CD4-positive, alpha-beta T cell treated with Interleukin-21 for 1 hour (primary cell): ENCODE measurements at places on chromosomes 2 and 18.

DNA sequence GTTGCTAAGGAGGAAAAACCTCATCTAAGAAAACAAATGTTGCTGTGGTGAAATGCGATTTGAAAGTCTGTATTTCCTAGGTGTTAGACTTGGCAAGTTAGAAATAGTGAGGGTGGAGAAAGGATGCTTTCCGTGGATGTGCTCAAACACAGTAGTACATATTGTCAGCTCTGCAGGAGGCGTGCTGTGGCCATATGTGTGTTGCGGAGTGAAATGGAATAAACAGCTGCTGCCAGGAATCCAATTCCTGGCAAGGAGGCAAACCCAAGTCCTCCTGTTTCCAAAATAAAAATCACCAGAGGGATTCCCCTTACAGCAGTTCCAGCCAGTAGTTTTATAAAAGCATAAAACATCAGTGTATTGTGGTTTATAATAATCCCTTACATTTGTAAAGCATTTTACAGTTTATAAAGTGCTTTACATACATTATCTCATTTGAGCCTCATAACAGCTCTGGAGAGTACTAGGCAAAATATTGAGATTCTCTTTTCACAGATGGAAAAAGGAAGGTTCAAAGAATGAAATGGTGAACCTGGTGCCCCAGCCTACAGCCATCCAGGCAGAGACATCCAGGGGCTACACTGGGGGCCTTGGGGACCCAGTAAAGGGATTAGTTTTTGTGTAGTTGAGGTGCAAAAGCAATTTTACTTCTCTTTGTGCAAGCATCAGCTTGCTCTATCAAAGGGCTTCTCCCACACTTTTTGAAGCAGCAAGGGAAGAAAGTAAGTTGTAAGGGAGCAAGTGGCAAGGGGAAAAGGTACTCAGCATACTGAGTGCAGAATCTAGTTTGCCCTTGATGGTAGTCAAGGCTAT lies 206.0 kb downstream of the AGPS start:
- no peak for DNase-seq

DNA sequence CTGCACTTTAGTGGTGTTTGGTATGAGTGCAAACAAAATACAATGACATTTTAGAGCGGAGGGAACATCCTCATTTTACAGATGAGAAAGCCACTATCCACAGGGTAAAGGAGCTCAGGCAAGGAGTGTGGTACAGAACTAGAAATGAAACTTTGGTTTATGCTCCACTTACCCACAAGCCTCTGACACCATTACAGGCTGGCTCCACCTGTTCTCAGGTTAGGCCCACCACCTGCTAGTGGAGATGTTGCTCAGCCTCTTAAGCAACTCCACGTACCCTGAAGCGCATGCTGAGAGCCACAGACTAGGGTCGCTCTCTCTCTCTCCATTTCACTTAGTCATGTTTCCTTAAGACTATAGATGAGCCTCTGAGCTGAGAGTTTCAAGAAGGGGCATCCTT lies 130.0 kb downstream of the MBD2 start:
- DNase-seq, result no peak

DNA sequence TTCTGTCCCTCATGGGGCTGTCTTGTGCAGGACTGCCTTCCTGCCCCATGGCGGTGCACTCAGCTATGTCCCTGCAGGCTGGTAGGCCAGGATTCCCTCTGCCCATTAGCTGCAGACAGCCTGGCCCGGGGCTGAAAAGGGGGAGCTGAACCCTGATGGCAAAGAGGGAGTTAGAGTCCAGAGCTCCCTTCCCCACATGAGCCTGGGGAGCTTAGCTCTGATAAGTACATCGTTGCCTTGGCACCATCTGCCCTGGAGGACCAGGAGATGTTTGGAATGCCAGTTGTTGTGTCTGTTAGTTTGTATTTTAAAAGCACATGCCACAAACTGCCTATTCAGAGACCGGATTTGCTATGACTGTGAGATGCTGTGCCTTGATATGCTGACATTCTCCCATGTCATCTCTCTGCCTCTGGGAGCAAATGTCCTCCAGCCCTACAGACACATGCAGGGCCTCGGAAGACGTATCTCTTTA lies 65.1 kb upstream of the AFF3 start:
- no peak for DNase-seq

DNA sequence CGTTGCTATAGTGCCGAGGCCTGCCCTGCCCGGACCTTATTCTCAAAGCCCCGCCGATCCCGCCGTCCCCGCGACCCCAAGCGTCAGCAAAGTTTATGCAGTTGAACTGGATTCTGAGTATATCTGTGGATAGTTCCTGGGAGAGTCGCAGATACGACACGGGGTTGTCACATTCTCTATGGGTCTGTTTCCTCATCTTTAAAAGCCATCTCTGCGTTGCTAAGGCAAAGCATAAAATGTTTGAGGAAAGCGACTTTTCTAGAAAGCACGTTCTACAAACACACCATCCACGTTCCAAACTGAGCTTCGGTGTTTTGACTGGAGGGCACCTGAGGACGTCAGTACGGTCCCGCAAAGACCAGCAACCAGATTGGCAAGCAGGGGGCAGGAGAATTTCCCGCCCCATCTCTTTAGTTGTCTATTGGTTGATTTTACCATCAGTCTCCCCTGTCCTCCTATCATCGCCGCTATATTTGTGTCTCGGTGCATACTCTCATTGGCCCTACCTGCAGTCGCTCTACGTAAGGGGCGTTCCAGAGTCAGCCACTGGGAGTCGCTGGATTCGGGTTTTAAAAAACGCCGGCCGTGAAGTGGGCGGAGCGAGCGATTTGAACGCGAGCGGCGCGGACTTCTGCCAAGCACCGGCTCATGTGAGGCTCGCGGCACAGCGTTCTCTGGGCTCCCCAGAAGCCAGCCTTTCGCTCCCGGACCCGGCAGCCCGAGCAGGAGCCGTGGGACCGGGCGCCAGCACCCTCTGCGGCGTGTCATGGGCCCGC lies at the start of gene CENPA:
TSS of gene CENPA (plus strand) at position 626 of the 776 bp plus-strand sequence. CDS start at position 767, 141 bp downstream.
- peak; percentile 98 for DNase-seq

DNA sequence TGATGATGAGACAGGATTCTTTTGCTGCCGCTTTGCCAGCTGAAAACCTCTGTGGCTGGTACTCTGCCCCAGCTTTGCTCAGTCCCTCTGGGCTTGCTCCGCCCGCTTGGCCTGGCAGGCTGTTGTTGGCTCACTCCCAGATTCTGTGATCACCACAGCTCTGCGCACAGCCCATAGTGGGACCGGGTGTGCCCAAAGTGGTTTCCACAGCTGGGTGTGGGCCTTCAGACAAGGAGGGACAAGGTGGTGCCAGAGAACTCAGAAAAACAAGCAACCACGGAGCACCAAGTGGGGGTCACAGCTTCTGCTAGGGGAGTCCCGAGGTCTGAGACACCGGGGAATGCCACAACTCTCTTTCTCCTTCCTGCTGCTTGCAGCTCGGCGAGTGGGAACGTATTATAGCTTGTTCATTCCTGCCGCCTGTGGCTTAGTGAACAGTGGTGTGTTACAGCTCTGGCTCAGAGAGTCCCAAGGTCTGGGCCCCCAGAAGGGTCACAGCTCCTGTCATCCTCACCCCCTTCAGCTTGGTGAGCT lies 9.2 kb upstream of the KYNU start:
- peak; percentile 29 for DNase-seq

DNA sequence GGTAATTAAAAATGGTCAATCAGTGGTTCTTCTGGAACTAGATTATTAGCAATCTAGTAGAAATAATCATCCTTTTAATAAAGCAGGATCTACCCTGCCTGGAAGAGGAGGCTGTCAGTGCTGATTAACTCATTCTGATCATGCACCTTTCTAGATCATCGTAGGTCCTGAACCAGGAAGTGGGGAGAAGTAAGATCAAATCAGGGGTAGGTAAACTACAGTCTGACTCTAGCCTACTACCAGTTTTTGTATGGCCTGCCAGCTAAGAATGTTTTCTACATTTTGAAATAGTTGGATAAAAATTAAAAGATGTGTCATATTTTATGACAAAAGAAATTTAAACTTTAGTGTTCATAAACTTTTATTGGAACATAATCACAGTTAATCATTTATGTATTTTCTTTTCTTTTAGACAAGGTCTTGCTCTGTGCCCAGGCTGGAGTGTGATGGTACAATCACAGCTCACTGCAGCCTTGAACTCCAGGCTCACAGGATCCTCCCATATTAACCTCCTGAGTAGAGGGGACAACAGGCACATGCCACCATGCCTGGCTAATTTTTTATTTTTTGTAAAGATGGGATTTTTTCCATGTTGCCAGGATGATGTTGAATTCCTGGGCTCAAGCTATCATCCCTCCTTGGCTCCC lies 36.1 kb downstream of the C18orf54 start:
- DNase-seq, result no peak

GRCh38 chr2:50077190-50077737 lies 922.9 kb upstream of the FSHR start:
- DNase-seq, result no peak

GRCh38 chr18:73621091-73621490 lies 526.5 kb downstream of the FBXO15 start:
- no peak for DNase-seq

GRCh38 chr2:30448308-30448707 lies 1.3 kb downstream of the LCLAT1 start:
- no peak for DNase-seq

DNA sequence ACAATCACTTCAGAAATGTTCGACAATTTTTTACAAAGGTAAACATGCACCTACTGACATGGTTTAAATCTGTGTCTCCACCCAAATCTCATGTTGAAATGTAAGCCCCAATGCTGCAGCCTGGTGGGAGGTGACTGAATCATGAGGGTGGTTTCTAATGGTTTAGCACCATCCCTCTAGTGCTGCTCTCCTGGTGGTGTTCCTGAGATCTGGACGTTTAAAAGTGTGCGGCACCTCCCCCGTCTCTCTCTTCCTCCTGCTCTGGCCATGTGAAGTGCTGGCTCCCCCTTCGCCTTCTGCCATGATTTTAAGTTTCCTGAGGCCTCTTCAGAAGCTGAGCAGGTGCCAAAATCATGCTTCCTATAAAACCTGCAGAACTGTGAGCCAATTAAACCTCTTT lies 28.3 kb downstream of the MAP3K2 start:
- DNase-seq, result no peak

DNA sequence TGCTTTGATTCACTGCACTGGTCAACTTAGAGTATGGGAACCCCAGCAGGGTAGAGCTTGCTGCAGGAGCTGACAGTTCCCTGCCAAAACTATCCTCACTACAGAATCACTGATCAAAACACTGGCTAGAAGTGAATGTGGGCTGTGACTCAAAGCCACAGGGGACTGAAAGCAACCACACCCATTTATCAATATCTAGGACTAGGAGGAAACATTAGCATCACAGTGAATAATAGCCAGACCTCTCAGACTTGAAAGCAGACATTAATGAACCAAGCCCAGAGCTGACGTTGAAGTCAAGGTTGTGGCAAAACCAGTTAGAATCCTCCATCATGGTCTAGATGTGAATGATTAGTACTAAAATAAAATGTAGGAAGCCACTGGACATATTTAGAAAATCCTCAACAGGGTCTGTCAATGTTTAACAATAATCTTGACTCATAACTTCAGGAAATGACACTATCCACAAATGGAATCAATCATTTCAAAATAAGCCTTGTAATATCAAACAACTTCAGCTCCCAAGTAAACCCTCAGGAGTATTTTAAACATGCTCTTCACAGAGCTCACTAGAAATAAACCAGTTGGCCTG lies 131.4 kb downstream of the CDH20 start:
- DNase-seq, result no peak

- DNase-seq, result no peak
Observed at GRCh38 chr18:69790649-69791048, 157.0 kb downstream of the CD226 start.

DNA sequence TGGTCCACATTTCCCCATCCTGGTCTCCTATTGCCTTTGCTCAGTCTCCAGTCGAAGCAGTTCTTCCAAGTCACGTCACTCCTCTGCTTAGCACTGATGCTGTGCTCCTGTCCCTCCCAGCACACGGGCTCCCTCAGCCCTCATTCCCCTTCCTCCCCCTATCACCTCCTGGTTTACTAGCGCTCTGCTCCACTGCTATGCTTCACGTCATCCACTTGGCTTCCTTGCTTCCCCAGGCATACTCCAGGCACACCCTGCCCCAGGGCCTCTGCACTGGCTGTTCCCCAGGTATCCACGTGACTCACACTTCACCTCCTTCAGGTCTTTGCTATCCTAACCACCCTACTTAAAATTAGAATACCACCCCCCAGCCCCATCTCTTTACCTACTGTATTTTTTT lies 269.3 kb downstream of the GLI2 start:
- no peak for DNase-seq

DNA sequence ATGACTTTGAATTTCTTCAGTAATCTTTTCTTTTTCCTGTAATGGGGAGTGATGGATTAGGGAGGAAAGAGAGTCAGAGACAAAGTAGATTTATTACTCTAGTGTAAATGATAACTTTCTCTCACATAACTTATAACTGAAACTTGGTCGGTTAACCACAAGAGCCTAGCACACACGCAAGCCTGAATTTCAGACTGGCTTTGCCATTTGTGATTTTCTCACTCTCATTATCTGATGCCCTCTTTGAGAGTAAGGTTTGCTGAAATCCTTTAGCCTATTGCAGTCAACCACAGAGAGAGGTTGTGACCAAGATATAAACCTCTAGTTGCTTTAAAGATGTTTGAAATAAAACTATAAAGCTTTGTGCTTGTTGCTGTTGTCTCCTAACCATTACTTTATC lies 117.9 kb upstream of the NETO1 start:
- no peak for DNase-seq

GRCh38 chr2:240412975-240413812 lies 22.3 kb upstream of the GPC1 start:
- no peak for DNase-seq

DNA sequence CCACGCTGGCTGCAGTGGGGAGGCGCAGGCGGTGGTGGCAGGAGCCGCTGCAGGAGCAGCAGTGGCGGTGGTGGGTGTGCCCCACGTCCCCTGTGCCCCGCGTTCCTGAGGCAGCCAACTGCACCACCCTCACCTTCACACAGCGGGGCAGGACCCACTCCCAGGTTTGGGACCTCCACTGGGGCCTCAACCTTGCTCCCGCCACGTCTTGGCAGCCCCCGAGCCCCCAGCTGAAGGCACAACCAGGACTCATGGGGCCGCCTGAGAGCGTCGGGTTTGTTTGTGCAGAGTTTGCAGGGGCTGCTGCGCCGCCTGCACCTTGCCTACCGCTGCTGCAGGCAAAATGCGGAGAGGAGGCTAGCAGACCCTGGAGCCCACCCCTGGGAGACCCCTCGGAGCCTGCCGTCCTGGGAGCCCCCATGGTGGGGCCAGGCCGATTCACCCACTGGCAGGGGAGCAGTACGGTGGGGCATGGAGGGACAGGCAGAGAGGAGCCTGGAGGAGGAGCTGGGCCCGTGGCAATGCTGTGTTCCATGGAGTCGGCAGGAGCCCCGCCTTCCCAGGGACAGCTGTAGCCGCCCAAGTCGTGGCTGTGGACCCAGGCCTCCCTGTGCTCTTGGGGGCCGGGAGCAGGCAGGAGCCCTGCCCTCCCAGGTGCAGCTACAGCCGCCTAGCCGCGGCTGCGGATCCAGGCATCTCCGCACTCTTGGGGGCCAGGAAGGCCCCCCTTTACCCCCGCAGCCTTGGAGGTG lies 14.7 kb upstream of the EML6 start:
- DNase-seq, result no peak

- no peak for DNase-seq
Observed at GRCh38 chr2:238894226-238894949, 46.5 kb downstream of the TWIST2 start.

- DNase-seq, result no peak
Observed at GRCh38 chr2:200773083-200773482, 38.6 kb upstream of the BZW1 start.

GRCh38 chr2:98606431-98606830 lies 1.9 kb downstream of the COA5 start:
- no peak for DNase-seq
